Stimulated activated CD8-positive, alpha-beta memory T cell treated with anti-CD3 and anti-CD28 coated beads, Interleukin-7, amount 100 ng/mL, for 1 hour (primary cell): ENCODE measurements at places on chromosomes 3 and 15.

DNA sequence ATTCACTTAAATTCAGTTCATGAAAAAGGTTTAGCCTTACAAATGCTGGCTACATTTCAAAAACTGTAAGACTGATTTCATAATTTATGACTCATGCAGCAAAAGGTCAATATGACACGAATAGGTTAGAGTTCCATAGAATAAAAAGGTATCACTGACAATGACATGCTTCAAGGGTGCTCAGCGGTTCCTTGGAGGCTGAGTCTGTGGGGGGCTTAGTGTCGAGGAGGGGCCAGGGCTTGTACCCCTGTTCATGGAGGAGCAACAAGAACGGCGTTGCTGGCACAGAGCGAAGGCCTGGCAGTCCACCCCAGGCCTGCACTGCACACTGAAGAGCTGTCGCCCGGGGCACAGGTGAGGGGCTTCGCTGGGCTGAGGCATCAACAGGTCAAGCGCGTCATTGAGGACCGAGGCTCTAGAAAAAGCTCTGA is 174.2 kb downstream of the NR1D2 start:
- no peak for DNase-seq

- DNase-seq: no peak
Measured at GRCh38 chr3:156586905-156587759, 32.2 kb upstream of the SSR3 start.

GRCh38 chr3:64684715-64685261 is 3.0 kb downstream of the ADAMTS9 start:
- DNase-seq: no peak

- no peak for DNase-seq
Measured at GRCh38 chr3:58612830-58613229, 35.6 kb upstream of the FAM107A start.

DNA sequence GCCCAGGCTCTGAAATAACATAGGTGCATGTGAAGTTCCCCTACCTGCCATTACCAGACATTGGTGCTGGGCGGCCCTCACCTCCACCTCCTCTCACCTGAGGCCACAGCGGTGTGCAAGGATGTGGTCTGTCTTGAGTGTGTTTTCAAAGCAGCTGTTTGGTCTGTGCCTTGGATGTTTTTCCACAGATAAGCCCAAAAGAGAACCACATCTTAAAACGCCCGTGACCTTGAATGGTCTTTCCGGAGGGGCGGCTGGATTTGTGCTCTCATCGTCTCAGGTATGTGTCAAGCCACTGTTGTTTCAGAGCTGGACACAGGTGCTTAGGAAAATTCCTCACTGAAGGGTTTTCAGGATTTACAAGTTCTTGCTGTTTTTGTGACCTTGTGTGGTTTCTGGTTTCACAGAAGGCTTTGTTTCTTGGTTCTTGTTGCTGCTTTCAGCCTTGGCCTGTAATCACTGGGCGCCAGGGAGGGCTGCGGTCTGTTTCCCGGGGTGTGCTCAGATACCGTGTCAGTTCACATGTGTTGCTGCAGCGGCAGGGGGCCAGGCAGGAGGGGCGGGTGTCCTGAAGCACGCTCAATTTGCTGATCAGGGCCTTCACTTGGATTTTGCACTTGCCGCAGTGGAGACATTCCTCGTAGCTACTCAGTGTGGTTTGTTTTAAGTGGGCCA is 128.4 kb downstream of the IGF1R start:
- no peak for DNase-seq

GRCh38 chr3:129277829-129278271 is 820 bp upstream of the HMCES start:
- DNase-seq: no peak

DNA sequence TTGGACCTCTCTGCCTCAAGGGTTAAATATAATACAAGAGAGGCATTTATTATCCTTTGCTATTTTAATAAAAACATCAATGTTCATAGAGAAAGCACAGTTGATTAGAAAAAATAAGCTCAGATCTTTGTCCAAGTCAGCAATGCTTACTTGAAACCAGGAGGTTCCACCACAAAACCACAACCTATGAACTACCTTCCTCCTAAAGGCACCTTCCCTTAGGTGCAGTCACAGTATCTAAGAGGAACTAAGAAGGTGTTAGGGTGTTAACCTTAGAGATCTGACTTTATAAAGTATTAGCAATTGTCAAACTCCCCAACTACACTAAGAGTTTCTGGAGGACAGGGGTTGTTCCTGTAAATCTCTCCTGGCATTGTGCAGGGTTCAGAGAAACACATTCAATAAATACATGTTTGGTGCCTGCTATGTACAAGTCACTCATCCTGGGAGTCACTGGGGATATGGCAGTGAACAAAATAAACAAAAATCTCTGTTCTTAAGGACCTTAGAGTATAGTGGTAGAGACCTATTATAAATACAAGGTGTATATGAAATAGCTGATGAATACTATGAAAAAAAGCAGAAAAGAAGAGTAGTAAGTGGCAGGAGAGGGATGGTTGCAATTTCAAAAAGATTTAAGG is 208.6 kb downstream of the NFKBIZ start:
- no peak for DNase-seq

DNA sequence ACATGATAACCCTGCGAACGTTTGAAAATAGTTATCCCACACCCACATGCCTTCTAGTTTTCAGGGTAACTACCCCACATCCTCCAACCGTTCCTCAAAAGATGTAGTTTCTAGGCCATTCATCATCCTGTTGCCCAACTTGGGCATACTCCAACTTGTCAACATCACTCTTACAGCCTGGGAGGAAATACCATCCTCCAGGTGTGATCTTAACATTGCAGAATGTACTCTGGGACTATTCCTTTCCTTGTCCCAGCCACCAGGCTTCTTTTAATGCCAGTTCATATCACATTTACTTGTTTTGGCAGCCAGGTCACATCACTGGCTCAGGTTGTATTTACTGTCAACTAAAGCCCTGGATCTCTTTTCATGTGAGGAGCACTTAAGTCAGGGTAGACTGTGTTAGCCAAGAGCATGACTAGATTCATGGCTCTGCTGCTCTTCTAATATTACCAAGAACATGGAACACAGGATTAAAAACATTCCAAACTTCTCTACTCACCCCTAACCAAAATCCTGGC is 4.0 kb upstream of the DENND6A start:
- DNase-seq: no peak

DNA sequence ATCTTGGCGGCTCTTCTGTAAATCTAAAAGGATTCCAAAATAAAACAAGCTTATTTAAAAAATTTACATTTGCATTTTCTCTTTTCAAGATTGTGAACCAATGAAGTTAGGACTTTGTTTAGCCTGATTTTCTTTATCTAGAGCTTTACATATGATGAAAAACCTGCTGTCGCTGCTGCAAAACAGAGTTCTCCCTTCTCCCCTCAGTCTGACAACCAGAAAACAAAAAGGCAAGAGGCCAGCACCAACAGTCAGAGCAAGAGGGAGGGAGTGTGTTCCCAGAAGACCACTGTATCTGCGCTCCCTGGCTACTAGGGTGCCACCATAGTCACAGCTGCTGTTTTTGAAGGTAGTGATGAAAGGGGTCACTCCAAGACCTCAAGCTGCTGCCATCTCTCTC is 33.1 kb upstream of the NEO1 start:
- no peak for DNase-seq

- DNase-seq: no peak
Measured at GRCh38 chr3:164572436-164572835, 505.9 kb downstream of the SI start.

DNA sequence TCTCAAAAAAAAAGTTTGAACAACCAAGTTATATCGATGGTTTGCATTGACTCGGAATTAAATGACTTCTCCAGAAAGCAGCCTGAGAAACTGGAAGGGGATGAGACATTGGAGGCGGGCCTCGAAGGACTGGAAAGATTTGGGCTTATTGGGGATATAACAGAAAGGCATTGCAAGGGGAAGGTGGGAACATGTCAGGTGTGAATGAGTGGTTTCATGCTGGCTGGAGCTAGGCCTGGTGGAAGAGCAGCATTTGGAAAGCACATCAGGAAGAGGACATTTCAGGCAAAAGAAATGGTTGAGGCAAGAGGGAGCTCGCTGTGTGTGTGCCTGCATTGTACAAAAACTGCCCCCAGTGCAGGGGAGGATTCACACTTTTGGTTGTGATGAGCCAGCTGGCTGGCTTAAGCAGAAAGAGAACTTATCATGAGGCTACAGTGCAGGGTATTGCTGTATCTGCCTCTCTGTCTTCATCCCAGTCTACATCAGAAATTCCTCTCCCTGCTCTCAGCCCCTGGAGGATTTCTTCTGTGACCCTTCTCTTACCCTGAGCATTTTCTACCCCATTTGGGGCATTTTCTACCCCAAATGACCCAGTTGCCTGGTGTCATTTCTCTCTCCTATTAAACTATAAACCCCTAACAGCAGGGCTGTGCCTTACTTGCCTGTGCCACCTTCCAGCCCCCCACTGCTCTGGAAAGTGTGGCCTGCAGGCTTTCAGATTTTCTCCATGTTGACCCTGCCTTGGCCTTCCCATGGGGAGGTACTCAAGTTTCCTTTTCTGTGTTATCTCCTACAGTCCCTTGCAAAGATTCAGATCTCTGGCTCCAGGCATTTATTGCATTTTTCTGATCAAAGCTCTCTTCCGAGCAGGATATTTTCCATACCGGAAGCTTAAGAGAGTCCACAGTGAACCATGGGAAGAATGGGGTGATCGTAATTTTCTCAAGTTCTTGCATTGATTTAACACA is 64.4 kb upstream of the FLNB start:
- no peak for DNase-seq

DNA sequence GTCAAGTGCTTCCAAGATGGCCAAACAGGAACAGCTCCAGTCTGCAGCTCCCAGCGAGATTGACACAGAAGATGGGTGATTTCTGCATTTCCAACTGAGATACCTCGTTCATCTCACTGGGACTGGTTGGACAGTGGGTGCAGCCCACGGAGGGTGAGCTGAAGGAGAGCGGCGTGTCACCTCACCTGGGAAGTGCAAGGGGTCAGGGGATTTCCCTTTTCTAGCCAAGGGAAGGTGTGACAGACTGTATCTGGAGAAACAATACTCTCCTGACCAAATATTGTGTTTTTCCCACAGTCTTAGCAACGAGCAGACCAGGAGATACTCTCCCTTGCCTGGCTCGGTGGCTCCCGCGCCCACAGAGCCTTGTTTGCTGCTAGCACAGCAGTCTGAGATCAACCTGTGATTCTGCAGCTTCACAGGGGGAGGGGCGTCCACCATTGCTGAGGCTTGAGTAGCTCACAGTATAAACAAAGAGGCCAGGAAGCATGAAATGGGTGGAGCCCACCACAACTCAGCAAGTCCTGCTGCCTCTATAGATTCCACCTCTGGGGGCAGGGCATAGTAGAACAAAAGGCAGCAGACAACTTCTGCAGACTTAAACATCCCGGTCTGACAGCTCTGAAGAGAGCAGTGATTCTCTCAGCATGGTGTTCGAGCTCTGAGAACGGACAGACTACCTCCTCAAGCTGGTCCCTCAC is 293.5 kb upstream of the SUCLG2 start:
- peak; percentile 21 for DNase-seq

- no peak for DNase-seq
Measured at GRCh38 chr15:85688711-85689110, 106.0 kb downstream of the KLHL25 start.

DNA sequence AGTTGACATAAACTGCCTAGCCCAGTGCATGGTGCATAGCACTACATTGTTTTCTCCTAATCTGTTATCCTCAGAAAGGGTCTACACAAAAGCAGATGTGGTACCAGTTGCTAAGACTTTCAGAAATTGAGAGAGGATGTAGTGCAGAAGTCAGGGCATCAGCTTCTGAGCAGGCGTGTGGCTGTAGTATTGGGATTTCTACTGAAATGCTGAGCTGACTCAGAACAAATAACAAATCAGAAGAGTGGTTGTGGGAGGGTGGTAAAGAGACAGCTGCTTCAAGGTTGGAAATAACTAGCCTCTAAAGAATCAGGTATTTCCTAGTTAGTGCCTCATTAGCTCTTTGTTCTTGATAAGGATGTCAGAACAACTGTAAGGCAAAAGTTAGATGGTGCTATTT is 161.3 kb downstream of the AKAP13 start:
- DNase-seq: no peak

GRCh38 chr3:137998121-137999042 is 11.6 kb upstream of the CLDN18 start:
- no peak for DNase-seq

DNA sequence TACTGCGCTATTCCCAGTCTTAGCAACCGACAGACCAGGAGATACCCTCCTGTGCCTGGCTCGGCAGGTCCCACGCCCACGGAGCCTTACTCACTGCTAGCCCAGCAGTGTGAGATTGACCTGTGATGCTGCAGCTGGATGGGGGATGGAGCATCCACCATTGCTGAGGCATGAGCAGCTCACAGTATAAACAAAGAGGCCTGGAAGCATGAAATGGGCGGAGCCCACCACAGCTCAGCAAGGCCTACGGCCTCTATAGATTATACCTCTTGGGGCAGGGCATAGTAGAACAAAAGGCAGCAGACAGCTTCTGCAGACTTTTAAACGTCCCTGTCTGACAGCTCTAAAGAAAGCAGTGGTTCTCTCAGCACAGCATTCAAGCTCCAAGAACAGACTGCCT is 160.3 kb downstream of the ANXA2 start:
- no peak for DNase-seq

- DNase-seq: no peak
Measured at GRCh38 chr3:17619968-17620367, 122.5 kb downstream of the TBC1D5 start.

- no peak for DNase-seq
Measured at GRCh38 chr15:85543741-85544155, 163.3 kb downstream of the AKAP13 start.

GRCh38 chr3:55664387-55664786 is 177.3 kb upstream of the WNT5A start:
- DNase-seq: no peak

DNA sequence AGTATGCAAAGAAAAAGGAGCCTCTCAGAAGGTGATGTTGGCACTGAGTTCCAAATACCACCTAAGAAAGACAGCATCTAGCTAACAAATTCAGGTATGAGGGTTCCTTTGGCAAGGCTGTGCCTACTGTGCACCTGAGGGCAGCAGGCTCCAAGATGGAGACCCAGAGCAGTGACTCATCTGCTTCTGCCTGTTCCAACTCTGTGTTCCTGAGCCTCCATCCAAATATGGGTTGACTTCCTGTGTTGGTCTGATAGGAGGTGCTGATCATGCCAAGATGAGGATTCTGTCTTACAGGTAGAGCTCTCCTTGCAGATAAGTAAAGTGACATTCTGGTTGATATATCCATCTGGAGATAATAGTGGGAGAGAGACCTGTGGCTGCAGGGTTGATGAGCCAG is 26.0 kb downstream of the SV2B start:
- no peak for DNase-seq

DNA sequence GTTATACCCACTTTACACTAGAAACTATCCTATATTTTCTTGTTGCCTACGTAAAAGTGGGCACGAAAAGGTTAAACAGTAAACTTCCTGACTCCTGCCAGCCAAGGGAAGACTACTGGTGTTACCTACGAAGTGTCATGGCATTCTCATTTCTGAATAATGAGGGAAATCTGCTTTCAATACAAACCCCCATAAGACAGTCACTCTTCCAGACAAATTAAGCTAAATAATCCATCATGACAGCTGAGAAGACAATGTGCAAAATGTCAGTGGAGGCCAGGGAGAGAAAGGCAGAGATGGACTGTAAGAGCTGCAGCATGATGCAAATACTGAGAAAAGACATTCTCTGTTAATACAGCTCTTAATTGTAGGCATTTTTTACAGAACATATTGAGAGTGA is 136.5 kb downstream of the SERPINI1 start:
- no peak for DNase-seq
